Cerebellar cortex (tissue), 1 donor: ENCODE measurements at places on chromosomes 6 and 20.
A peak's percentile ranks its signal among the peaks of the same experiment; 100 is the strongest.

GRCh38 chr6:25617997-25618396 lies 34.0 kb upstream of the SCGN start:
- DNase-seq, result no peak

GRCh38 chr6:42049948-42050296 lies 402 bp upstream of the TAF8 start:
- peak; percentile 17 for DNase-seq

- peak; percentile 17 for DNase-seq
Observed at GRCh38 chr20:13221673-13222318, 722 bp downstream of the ISM1 start.

- DNase-seq, result no peak
Observed at GRCh38 chr6:45844986-45845385, 170.7 kb downstream of the CLIC5 start.

DNA sequence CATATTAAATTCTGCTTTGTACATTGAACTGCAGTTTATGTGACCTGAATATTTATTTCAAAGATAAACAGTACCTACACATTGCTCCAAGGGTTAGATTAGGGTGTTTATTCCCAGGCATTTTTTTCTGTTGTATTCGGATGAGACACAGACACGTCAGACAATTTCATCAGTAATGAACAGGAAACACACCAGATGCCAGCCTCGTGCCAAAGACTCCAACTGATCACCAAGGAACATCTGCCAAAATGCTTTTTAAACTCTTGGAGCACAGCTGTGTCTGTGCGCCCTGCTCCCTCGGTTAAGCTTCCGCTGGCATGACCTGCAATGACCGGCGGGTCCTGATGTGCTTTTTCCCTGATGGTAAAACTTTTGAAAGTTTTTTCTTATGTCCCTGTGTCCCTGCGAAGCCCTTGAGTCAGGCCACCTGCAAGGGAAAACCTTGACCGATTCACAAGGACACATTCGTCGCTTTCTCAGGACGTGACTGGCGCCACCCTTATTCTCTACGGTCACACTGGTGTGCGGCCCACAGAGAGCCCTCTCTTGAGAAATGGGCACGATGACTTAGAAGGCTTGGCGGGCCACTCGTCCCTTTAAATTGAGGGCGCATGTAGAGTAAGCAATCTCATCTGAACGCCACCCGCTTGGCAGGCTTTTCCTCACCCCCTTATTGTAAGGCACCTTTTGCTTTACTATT lies 173.9 kb downstream of the QKI start:
- DNase-seq, result no peak

DNA sequence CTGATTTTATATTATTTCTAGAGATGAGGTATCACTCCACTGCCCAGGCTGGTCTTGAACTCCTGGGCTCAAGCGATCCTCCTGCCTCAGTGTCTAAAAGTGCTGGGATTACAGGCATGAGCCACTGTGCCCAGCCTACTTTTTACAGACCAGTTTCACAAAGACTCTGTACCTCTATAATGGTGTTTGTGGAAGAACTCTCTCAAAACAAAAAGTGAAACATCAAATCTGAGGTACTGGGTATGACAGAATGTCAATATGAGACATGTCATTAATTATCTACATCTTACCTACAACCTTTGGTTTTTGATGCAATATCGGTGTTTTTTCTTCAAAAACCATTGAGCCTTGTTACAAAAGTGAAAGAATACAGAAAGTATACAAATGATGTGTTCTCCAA lies 49.4 kb upstream of the MCM9 start:
- no peak for DNase-seq
